Stimulated activated CD8-positive, alpha-beta memory T cell treated with anti-CD3 and anti-CD28 coated beads, Interleukin-4, amount 100 ng/mL, for 24 hours (primary cell): ENCODE measurements at places on chromosomes 7 and 10.

DNA sequence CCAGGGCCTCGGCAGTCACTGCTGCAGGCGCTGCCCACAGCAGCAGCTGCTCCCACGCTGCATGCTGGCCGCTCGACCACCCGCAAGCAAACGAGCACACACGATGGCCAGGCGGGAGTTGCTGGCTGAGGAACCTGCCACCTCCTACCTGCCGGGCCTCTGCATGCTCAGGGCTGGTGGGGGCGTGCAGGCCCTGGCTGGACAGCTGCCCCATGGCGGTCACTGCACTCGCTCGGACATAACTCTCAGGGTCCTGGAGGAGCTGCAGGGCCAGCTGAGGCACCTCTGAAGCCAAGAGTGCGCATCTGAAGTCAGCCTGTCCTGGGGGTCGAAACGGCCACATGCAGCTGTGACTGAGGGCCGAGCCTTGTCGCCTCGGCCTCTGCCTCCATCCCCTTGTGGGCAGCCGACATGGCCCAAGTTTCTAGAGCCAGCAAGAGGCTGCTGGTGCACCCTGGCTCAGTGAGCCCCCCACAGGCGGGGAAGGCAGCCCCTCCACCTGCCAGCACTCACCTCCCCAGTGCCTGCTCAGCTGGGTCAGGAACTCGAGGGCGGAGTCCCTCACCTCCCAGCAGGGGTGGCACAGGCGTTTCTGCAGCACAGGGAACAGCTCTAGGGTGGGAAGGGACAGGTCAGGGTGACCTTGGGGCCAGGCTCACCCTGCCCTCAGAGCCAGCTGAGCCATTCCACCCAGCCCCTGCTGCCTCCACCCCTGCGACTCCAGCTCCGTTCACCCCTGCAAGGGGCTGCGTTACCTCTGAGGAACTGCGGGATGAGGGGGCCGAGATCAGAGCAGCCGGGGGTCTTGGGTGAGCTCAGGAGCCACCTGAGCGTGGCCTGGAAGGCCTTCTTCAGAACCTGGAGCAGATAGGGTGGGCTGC lies 16.1 kb downstream of the BRAT1 start:
- no peak for DNase-seq

GRCh38 chr10:101939008-101939648 lies 95.5 kb upstream of the KCNIP2 start:
- DNase-seq = no peak

DNA sequence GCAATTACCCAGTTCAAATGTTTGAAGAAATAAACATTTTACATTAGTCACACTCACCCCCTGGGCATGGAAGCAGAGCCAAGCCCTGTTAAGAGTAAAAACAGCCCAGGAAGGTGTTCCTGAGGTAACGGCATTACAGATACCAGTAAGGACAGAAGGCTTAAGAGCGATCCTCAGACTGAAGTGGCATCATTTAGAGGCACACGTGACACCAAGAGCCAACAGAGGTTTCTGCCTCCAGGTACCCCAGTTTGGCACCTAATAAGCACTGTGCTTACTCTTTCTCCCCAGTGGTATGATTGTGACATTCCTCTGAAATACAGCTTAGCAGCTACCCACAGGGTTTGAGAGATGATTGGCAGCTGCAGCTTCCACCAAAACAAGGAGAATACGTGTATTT lies 17.2 kb downstream of the MMS19 start:
- no peak for DNase-seq

DNA sequence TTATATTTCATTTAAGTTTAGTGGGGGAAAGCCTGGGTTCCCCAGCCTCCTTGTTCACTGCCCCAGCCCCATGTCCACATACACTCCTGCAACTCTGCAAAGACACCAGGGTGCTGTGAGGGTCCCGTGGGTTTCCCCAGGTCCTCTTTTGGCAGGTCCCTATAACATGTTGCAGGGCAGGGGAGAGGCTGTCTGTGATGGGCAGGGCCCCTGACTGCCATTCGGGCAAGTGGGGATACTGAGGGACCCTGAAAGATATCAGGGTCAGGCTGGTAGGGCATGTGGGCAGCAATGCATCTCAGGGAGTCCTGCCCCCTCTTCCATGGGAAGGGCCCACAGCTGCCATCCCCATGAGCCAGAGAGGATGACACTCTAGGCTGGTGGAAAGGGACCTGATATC lies 28.4 kb downstream of the RASGEF1A start:
- no peak for DNase-seq

GRCh38 chr7:51446785-51447184 lies 130.2 kb upstream of the COBL start:
- DNase-seq = no peak

DNA sequence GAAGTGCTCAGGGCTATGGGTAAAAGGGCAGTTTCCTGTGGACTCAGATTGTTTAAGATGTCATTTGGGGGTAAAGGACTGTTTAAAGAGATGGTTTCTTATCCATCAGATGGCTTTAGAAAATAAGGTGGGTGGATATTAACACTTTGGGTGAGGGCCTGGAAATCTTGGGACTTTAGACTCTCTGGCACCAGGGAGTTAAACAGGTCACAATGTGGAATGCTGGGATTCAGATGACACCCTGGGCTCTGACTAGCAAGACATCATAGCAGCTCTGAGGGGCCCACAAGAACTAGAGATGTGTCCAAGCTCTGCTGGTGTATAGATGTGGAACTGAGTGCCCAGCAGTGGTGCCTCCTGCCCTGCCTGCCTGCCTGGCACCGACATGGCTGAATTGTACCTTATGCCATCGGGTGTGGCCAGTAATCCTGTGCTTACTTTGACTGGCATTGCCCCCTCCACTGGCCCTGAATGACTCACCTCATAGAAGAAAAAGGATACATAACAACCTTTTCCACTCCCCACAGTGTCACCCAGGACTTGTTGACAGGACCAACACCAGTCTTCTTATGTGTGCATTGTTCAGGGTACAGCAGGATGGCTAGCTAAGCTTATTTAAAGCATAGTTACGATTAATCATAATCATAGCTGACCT lies 100.0 kb upstream of the PRR15 start:
- no peak for DNase-seq

DNA sequence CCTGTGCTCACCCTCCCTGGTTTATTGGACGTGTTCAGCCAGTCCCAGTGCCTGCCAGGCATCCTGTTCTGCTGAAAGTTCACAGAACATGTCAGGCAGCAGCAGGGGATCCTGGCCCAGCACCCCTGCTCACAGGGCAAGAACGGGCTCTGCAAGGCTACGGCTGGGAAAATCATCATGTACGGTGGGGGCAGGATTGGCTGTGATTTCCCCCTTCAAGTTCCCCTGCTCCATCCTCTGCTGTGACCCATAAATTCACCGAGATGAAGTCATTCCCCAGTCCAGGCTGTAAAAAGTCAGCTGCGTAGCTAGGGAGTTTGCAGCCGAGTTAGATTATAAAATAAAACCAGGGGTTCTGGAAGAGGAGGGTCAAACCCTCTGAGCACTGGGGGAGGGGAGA lies 484.1 kb upstream of the ZMIZ1 start:
- no peak for DNase-seq

- no peak for DNase-seq
Measured at GRCh38 chr7:124915242-124915641, 14.4 kb downstream of the POT1 start.

GRCh38 chr10:116274064-116274904 lies 1.3 kb upstream of the GFRA1 start:
- no peak for DNase-seq

DNA sequence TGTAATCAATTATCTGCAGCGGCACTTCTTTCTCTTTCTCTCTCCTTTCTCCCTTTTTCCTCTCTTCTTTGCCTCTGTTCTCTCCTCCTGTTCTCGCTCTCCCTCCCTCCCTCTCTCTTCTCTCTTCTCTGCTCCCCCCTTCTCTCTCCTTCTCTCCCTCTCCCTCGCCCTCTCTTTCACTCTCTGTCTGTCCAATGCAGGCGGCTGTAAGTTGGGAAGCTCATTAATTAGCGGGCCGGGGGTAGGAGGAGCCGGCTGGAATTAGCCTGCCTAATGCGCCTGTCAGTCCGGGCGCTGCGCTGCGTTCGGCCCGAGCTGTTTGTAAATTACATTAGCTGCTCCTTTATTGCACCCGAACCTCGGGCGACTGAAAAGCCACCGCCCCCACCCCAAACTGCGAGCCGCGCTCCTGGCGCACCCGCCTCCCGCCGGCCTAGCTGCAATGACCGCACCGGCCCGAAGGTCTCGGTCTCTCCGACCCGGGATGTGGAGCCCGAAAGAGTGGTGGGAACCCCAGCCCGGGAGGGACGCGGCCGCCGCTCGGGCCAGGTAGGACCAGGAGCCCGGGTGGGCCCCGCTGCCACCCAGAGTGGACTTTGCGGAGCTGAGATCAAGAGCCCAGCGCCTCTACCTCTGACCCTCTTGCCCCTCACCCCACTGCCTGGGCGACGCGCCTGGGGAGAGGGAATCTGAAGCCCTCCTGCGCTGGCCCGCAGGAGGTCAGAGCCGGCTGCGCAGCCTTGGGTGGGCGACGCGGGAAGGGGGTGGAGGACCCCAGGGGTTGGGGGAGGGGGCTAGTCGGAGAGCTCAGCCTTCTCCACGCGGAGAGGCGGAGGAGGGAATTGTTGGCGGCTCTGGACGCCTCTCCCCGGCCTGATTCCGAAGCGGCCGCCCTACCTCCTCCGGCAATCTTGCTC lies at the start of gene LBX1:
LBX1 (minus strand) TSS at position 198 of the 917 bp plus-strand sequence. CDS start 648 bp downstream, outside the sequence.
- DNase-seq = no peak

GRCh38 chr7:151150388-151150787 lies 17.1 kb downstream of the GBX1 start:
- no peak for DNase-seq

DNA sequence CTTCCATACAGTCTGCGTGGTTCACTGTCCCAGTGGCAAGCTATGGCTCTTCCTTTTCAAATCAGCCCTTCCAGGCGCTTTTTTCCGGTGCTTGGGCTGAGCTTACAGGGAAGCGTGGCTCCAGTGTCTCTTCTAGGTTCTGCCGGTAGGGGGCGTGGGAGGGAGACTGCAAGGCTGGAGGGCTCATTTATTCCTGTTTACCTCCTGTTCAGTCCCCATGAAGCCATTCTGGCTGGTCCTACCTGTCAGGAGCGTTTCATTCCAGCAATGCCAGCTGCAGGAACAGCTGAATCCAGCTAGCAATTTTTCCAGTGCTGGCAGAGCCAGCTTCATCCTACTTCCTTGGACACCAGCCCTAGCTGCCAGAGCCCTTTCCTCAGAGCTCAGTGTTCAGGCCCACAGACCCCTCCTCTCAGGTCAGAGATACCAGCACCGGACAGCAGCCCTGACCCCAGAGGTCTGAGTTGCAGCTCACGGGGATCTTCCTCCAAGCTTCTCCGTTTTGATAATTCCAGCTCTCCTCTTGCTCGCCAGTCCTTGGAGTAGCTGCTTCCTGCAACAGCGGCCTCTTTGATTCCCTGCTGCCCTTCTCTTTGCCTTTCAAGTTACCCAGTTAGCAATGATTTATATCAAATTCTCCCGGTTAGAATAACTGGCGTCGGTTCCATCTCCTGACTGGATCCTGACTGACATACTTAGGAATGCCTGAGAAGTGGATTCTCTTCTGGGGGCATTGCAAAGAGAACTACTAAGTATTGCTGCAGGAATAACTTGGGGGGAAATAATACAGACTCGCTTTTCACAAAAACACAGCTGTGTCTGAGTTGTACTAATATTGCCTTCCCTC lies 129.8 kb downstream of the FRMD4A start:
- DNase-seq = no peak

- no peak for DNase-seq
Measured at GRCh38 chr7:115449689-115450088, 527.8 kb downstream of the MDFIC start.

DNA sequence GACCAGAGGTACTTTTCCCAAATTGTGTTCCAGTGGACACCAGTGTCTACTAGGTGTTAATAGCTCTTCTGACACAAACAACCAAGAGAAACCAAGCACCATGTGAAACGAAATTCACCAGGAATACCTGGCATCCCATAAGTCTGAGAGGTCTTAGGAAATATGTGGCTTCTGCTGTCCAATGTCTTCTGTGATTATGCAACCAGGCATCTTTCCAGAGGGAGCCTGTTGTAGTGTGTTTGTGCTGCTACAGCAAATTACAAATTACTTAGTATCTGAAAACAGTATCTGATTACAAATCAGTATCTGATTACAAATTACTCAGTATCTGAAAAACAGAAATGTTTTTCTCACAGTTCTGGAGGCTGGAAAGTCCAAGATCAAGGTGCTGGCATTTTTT lies 133.6 kb upstream of the NPVF start:
- no peak for DNase-seq

DNA sequence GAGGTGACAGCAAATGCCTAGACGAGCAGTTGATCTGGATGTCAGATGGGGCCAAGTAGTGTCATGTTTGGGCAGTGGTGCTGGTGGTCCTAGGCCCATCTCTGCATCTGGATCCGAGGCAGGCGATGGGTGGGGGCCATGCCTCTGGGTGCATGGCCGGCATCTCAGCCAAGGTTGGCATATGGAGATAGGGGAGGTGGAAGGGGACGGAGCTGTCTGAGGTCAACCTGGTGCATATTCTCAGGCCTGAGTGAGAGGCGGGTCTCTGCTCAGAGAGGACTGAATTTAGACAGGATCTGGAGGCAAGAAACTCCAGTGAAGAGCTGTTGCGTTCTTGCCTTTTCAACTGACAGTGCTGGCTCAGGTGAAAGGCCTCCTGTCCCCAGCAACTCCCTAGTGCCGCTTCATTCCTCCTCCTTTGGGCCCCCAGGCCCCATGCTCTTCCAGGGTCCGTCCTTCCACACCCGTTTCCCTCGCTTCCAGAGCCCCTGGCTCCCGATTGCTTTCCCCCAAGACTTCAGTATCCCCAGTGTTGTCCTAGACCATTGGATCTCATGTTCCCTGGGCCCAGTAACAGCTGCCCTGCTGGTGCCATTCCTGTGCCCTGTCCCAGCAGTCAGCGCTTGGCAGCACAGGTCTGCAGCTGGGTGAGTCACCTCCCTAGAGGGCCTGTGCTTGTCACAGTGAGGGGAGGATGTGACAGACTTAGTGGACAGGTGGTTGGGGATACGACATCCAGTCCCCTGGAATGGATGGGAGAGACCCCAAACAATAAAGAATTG lies 32.6 kb downstream of the GBX1 start:
- no peak for DNase-seq

DNA sequence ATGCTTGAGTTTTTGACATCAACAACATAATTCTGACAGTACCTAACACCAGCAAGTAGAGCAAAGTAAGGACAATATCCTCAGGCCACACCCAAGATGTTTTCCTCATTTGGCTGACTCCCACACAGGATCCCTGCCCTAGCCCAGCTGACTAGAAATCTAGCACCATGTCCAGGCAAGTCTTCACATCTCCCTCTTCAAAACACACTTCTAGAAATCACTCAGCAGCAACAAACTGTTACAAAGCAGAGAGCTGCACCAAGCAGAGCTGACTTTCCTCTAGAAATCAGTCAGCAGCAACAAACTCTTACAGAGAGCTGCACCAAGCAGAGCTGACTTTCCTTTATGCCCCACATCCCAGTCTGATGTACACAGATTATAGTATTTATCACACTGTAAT lies 7.7 kb downstream of the TMEM168 start:
- DNase-seq = no peak

DNA sequence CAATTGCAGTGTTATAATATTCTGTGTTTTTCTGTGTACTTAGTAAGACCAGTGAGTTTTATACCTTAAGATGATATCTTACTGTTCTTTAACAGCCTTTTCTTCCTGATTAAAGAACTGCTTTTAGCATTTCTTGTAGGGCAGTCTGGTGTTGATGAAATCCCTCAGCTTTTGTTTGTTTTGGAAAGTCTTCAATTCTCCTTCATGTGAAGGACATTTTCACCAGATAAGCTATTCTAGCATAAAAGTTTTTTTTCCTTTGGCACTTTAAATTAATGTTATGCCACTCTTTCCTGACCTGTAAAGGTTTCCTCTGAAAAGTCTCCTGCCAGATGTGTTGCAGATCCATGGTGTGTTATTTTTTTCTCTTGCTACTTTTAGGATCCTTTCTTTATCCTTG lies 1059.8 kb downstream of the LRMDA start:
- no peak for DNase-seq

GRCh38 chr7:80480566-80480965 lies 31.3 kb downstream of the GNAT3 start:
- no peak for DNase-seq
